ENCODE measurements at places on chromosomes 1 and 21.

DNA sequence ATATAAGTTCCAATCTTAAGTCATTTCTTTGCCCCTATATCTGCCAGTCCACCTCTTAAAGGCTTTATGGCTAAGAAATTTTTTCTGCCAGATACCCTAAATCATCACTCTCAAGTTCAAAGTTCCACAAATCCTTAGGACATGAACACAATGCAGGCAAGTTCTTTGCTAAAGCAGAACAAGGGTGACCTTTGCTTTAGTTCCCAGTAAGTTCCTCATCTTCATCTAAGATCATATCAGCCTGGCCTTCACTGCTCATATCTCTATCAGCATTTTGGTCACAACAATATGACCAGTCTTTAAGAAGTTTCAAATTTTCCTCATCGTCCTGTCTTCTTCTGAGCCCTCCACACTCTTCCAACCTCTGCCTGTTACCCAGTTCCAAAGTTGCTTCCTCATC is 402.2 kb upstream of the RUNX1 start:
- DNase-seq: no peak

DNA sequence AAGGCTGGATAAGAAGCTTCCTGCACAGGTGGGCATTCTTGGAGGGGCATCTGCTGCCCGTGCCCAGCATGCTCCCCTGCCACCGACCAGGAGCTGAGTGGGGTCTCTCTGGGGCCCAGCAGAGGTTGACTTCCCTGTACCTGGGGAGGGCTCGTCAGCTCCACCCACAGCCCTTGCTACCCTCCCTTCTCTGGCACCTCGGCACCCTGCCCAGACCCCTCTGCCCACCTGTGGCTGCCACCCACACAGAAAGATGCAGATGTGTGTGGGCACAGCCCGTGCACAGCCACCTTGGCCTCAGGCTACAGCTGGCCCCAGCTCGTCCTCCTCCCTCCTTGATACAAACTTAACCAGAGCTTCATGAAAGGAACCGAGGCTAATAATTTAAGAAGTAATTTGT is 241.2 kb upstream of the VAMP3 start:
- DNase-seq: no peak

DNA sequence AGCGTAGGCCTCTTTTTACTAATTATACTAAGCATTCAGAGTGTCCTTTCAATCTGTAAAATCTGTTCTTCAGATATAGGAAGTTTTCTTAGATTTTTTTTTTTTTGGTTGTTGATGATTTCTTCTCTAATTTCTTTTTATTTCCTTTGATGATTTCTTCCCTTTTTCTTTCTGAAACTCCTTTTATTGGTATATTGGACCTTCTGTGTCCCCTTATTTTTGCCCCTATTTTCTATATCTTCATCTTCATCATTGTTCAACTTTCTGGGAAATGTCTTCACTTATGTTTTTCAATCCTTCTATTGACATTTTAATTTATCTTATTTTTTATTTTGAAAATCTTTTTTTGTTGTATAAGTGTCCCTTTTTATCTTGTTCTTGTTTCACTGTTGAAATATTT is 17.2 kb upstream of the SYT14 start:
- DNase-seq: no peak

DNA sequence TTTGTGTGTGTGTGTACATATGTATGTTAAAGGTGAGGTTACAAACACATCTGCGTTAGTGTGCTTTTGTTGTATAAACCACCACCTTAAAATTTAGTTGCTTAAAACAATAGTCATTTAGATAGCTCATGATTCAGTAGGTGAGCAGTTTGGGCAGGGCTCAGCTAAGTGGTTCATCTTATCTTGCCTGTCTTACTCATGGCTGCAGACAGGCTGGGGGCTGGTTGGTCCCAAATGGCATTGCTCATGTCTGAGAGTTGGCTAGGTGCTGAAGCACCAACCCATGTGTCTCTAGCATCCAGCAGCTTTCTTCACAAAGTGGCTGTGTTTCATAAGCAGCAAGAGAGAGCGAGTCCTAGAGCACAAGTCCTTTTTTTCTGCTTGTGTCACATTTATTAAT is 91.4 kb downstream of the MACF1 start:
- DNase-seq: no peak

- no peak for DNase-seq
Observed at GRCh38 chr1:223756806-223757700, 44.7 kb downstream of the CAPN2 start.

- peak; percentile 43 for DNase-seq
Observed at GRCh38 chr1:200409203-200409760, 554 bp downstream of the ZNF281 start.

GRCh38 chr1:1391225-1391624 is 7.9 kb downstream of the CCNL2 start:
- no peak for DNase-seq

GRCh38 chr1:117335376-117336086 is 31.7 kb upstream of the MAN1A2 start:
- DNase-seq: no peak

GRCh38 chr1:147235822-147236221 is 6.7 kb upstream of the CHD1L start:
- no peak for DNase-seq

DNA sequence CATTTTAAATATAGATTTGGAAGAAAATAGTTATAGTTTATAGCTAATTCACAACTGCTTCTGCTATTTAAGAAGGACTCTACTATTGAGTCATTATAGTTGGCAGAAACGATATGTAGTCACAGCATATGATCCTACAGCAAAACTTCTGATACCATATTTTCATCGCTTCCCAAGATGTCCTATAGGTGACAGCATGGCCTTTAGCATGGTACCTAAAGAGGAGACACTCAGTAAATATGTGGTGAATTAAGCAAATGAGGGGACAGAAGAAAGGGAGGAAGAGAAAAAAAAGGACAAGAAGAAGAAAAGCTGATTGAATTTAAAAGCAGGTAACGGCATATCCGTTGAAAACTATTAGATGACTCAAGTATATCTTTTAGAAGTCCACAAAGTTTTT is 77.2 kb downstream of the PTGER3 start:
- no peak for DNase-seq

DNA sequence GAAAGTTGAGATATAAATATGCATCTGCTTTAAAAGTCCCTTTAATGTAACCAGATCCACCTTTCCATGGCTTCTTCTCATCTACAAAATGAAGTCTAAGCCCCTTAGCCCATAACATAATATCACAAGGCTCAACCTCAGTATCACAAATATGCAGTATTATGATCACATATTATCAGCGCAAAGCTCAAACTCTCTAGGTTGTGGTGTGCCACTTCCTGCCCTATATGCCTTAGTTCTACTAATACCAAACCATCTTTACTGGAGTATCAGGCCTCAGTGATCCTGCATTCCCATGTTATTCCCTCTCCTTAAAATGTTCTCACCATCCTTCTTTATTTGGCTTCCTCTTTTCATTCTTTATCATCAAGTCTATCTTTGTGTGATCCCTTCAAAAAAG is 301.8 kb downstream of the NEGR1 start:
- DNase-seq: no peak

- no peak for DNase-seq
Observed at GRCh38 chr1:201015551-201016091, 7.9 kb downstream of the KIF21B start.

GRCh38 chr1:36321119-36321951 is 2.1 kb downstream of the EVA1B start:
- DNase-seq: no peak

DNA sequence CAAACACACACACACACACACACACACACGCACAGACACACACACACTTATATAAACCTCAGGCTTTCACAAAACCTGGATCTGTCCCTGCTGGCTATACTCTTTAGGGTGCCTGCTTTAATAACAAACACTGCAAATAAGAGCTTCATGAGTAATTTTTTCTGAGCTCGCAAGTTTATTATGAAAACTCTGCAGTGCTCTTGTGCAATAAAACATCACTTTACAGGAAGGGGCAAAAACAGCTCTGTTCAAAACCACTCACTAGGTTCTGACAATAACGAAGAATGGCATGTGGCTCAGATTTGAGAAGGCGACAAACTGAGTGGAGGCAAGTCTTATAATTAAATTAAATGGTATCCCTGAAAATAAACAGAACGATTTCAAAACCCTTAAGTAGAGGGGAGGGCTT is 42.6 kb upstream of the CTPS1 start:
- no peak for DNase-seq

GRCh38 chr1:165441166-165441880 is 3.6 kb downstream of the RXRG start:
- DNase-seq: no peak

GRCh38 chr1:7493711-7494454 is 277.2 kb upstream of the VAMP3 start:
- no peak for DNase-seq

GRCh38 chr1:50099654-50100053 is 9.1 kb upstream of the ELAVL4 start:
- no peak for DNase-seq

DNA sequence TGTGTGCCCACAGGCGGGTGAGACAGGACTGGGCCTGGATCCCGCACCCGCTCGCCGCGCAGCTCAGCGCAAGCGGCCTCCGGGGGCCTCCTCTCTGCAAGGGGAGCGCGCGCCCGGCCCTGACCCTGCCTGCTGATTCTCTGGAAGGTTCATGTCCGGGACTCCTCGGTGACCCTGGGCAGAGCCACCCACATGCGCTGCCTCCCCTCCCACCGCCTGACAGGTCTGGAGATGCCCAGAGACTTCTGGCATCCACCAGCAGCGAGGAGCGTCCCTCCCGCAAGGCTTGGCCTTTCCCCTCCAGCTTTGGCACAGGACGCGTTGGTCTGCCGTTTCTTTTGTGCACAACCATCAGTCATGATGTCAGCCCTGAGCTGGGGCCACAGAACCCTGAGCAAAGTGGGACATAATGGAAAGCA is 42.0 kb upstream of the COL6A2 start:
- peak; percentile 49 for DNase-seq

- no peak for DNase-seq
Observed at GRCh38 chr1:85326851-85327250, 50.4 kb upstream of the BCL10 start.

- no peak for DNase-seq
Observed at GRCh38 chr1:230174041-230174440, 107.0 kb downstream of the GALNT2 start.

- DNase-seq: no peak
Observed at GRCh38 chr1:8419861-8420260, 101.9 kb downstream of the SLC45A1 start.

DNA sequence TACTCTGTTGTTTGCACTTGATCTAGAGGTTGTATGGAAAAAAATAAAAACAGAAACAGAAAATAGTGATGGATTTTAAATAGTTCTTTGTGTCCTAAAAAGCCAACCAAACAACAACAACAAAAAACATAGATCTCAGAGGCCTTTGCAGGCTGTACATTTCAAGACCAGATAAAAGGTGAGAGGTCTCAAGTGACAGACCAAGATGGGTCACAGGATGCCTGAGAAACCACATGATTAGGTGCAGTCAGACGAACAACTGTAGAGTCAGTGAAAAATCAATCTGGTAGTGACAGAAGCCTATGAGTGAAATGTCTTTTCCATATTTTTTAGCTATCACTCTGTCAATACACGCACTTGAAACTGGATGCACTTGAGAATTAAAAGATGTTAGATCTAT is 193.5 kb upstream of the SAMSN1 start:
- no peak for DNase-seq

DNA sequence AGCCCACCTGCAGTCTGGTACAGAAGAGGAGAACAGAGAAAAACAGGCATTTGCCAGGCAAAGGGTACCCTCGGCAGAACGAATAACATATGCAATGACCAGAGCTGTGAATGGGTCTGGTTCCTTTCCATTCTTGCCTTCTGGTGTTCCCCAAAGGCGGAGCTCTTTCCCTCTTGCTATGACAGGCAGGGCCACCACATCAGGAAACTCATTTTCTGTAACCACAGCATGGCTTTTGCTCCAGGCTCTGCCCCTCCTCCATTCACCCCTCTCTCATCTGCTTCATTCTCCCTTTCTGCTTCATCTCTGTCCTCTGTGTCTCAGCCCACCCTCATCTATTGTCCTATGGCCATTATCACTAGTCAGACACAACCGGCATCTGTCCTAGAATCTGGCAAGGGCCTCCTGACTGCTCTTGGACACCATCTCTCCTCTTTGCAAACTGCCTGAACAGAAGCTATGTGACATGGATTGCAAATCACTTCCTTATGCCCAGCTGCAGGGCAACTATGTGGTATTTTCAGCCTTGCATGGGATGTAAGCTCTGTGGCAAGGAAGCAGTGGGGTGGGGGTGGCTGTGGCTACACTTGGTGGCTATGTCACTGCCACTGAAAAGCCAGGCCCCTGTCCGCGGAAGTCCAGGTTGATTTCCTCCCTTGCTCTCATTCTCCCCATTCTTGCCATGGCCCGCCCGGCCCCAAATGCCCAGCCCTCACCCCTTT is 78.8 kb upstream of the ABCD3 start:
- DNase-seq: no peak

DNA sequence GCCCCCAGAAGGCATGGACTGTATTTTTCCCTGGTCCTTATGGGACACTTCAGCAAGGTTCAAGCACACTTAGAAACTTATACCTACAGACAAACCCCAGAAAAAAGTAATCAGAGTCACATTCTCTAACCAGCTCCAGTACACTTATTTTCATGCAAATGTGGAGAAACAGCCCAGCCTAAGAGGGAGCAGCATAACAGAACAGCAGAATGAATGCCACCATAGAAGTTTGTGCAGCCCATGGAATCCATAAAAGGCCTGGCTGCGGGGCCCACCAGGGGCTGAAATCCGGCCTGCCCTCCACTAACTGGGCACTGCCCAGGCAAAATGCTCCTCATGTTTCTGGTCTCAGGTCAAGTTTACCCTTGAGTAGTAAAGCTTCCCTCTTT is 60.4 kb upstream of the ATP1A1 start:
- DNase-seq: no peak

GRCh38 chr1:209692745-209693504 is 11.7 kb upstream of the HSD11B1 start:
- peak; percentile 84 for DNase-seq

DNA sequence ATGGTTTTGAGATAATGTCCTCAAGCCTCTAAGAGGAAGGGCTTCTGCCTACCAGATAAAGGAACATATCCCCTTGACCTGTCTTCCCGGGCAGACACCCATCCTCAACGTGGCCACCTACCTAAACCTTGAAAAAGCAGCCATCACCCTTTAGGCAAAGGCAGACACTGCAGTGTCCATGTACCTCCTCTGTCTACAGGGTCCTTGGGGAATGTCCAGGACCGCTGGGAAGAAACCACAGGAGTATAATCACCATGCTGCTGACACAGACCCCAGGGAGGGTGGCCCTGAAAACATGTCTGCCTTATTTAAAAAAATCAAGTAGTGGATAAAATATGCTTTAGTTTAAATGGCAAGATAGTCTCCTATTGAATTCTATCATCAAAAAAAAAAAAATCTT is 16.6 kb downstream of the BCAR3 start:
- no peak for DNase-seq

DNA sequence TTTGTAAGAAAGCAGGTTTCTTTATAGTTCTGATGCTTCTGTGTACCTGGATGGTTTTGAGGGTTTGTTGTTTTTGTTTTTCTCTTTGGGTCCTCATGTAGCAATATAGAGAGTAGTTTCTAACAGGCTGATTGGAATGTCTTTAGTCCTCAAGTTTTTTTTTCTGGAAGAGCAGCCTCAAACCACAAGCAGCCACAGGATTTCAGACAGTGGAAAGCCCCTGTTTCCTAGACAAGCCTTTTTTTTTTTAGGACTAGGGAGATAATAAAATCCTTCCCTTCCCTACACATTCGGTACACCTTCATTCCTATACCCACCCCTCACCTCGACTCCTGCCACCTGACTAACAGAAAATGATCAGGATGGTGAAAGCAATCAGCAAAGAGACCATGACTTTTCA is 47.6 kb downstream of the ACP6 start:
- no peak for DNase-seq

GRCh38 chr1:41155105-41155504 is 87.0 kb downstream of the SCMH1 start:
- no peak for DNase-seq

GRCh38 chr1:168506204-168506819 is 37.5 kb downstream of the XCL2 start:
- no peak for DNase-seq

Data from activated naive CD4-positive, alpha-beta T cell treated with anti-CD3 and anti-CD28 coated beads, Interleukin-2, amount 50 U/mL, for 72 hours (primary cell).